Cortex of kidney (tissue), 1 donor: ENCODE measurements at places on chromosomes 2 and 18.

DNA sequence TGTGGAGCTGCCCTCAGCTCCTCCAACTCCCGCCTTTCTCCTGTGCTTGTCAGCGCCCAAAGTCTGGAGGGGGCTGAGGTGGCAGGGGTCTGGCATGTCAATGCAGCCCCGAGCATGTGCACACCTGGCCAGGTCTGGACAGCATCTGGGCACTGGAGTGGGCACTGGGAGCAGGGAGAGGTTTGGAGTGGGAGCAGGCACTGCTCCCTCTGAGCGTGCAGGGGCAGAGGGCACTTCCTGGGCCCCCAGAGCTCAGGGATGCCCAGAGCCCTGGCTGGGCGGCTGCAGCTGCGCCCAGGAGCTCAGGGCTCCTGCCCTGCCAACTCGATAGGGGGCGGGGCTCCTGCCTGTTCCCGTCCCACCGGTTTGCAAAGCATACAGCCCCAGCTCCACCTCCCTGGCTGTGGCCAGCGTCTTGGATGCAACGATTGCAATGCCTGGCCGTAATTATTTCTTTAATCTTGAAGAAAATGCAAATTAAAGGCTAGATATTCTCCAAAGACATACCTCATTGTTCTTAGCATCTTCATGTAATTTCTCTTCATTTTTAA lies 57.4 kb upstream of the LDAH start:
- no peak for DNase-seq

GRCh38 chr2:111667001-111667400 lies 217.0 kb downstream of the ANAPC1 start:
- DNase-seq, result no peak

DNA sequence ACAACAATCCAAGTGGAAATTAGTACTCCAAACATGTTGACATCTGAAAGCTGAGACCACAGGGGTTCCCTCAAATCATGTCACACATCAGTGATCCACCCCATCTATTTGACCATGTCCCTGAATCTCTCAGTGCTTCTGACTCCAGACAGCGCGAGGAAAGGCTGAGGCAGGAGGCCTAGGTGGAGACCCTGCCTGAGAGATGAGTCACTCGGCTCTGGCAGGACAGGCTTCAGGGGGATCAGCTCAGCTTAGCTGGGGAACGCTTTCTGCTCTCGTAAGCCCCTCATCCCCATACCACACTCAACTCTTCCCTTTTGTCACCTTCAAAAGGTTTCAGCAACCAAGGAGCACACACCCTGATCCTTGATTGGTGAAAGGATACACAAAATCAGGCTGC lies 5.8 kb upstream of the FAM228A start:
- DNase-seq, result no peak

- DNase-seq, result no peak
Observed at GRCh38 chr2:12326449-12327190, 390.1 kb upstream of the TRIB2 start.

GRCh38 chr2:228432116-228432515 lies 250.6 kb upstream of the SPHKAP start:
- DNase-seq, result no peak

DNA sequence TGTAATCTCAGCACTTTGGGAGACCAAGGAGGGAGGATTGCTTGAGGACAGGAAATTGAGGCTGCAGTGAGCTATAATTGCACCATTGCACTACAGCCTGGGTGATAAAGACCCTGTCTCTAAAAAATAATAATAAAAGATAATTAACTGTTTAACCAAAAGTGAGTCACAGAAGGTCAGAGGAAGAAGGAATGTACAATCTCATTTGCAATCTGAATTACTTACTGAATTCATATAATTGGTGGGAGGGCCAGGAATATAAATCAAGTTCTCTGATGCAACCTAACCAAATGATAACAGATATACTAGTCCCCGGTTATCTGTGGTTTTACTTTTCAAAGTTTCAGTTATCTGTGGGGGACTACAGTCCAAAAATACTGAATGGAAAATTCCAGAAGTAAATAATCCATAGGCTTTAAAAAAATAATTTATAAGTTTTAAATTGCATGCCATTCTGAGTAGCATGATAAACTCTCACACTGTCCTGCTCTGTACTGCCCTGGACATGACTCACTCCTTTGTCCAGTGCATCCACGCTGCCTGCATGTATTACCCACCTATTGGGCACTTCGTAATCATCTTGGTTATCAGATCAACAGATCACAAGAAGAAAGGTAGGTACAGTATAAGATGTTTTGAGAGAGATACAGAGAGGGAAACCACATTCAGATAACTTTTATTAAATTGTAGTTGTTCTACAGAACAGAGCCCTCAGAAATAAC lies 12.8 kb upstream of the MATN3 start:
- DNase-seq, result no peak

- no peak for DNase-seq
Observed at GRCh38 chr2:147356157-147356556, 488.7 kb upstream of the ACVR2A start.

DNA sequence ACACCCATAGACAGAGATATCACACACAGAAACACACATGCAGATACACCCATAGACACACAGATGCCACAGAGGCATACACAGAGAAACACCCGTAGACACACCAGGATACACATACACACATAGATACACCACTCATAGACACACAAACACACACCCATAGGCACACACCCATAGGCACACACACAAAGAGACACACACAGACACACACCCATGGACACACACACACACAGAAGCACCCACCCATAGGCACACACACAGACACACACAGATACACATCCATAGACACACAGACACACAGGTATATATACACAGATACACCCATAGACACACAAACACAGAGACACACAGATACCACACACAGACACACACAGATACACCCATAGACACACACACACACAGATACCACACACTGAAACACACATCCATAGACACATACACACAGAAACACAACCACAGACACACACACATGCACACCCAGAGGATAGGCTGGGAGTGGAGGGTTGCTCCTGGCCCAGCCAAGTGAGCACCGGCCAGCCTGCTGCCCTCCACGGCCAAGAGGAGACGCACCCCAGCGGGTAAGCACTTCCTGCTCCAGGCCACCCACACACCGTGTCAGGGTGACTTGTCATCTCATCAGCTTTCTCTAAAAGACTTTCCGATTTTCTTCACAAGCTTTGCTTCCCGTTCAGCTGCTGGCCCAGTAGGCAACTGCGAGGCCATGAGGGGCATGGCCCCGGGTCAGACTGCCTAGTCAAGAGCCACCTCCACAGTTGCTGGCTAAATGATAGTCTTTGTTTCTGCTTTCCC lies 14.1 kb upstream of the CNNM3 start:
- DNase-seq, result no peak

DNA sequence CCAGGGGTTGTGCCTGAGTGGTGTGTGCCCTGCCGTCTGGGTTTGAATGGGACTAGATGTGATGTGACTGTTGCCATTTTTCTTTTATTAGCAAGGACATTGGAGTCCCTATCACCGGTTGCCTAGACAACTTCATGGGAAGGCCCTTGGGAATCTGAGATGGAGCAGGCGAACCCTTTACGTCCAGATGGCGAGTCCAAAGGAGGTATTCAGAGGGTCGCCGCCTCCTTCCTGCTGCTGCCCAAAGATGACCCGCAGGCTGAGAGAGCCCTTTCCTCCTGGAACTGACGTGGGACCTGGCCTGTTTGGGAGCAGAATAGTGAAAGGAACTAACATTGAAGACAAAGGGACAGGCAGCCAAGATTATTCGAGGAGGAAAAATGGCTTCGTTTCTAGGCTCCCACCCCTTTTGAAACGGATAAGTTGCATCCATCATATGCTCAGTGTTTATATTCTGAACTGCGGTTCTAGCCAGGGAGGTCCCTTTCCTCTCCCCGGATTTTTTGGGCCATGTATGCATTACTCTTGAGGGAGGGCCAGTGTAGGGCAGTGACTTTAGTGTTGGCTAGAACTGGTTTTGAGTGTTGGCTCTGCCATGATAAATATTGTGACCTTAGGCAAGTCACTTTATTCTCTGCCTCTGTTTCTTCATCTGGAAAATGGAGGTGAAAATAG lies 673 bp downstream of the CENPO start:
- no peak for DNase-seq

- DNase-seq, result no peak
Observed at GRCh38 chr2:207819839-207820784, 50.4 kb upstream of the FZD5 start.

DNA sequence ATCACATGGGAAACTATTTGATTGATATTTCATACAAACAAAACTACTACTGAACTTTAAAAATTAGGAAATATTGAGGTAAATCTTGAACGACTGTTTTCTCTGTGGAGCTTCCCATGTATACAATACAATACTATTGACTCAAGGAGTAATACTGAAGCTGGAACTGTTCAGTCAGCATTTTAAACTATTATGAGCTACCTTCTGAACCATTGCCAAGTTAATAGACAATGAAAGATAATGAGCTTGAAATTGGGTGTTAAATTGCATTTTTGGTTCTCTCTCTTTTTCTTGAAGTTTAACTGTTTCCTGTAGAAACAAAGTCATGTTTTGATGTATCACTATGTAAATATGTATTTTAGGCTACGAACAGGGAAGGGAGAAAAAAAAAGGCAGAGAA lies 569.2 kb downstream of the ZEB2 start:
- no peak for DNase-seq

DNA sequence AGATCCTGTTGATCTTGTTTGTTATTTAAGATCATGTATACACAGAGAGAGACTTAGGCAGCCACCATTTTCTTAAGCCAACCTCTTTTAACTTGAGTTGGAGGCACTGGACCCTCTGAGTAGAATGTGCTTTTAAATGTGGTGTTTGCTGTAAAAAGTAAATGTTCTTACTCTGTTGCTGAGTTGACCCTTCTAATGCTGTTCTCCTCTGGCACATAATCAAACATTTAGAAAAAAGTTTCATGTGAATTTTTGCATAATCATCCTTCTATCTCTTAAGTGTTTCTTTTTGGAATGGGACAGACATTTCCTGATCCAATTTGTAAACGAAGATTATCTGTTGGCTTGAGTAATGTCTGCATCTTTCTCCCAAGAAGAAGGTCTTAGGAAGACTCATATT lies 255.1 kb upstream of the ETAA1 start:
- no peak for DNase-seq

DNA sequence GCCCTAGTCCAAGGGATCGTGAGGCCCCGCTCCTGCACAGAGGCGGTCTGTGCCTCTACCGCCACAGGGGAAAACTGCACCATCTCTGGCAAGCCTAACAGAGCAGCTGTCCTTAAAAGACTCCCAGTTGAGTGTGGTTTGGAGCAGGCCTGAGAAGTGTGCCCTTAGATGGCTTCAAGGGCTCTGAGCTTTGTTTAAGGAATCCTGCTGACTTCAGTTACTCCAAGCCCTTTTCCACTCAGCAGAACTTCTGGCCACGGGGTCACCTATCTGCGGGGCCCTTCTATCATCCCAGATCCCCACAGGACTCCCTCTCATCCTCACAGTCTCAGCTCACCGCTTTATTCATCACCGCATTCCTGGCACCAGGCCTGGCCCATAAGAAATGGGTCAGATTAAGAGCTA lies 131.5 kb downstream of the CCDC74A start:
- DNase-seq, result no peak

DNA sequence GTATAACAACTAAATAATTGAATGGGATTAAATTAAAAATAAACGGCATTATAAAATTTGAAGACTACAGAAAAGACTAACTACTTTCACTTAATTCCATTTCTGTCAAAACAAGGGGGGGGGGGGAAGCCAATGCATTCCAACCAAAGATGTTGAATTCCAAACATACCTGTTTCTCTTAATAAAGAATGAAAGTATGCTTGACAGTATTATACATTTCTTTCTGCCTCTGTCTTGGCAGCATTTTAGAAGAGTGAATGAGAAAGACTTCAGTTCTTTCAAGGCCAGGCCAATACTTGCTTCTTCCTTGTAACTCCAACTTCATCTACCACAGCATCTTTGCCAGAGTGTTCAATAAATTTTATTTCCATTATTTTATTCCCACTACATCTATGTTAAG lies 65.9 kb downstream of the PDE11A start:
- DNase-seq, result no peak

- DNase-seq, result no peak
Observed at GRCh38 chr2:173647681-173648311, 293.1 kb downstream of the CDCA7 start.

- DNase-seq, result no peak
Observed at GRCh38 chr2:7573166-7573825, 656.1 kb downstream of the RNF144A start.
